ENCODE measurements at places on chromosomes 12 and 14.

GRCh38 chr14:50954811-50955372 is 10.6 kb upstream of the PYGL start:
- DNase-seq = no peak

DNA sequence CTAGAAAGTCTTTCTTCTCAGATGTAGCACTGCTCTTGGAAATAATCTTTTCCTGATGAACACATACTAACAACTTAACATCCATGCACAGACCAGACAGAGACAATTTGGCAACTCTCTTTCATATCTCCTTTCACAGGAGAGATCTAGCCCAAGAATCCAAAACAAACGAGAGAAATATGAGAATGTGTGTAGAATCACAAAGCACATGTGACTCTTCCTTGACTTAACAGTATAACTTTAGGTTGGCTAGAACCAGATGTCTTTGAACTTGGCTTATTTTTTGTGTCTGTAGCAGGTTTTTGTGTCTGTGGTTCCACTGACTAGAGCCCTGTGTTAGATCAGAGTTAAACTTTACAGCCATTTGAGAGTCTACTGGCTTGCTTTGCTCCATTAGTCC is 114.2 kb downstream of the STXBP6 start:
- no peak for DNase-seq

DNA sequence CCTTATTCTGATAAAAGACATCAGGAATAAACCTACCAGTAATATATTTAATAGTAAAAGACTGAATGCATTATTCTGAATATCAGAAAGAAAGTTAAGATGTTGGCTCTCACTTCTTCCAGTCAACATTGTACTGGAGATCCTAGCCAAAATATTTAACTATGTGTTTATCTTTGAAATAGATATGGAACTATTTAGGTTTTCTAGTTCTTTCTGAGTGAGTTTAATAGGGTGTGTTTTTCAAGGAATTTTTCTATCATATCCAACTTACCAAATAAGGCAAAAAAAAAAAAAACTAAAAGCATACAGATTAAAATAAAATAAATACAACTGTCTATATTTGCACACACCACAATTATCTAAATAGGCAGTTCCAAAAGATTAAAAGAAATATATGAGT is 478.9 kb upstream of the LMO3 start:
- no peak for DNase-seq

DNA sequence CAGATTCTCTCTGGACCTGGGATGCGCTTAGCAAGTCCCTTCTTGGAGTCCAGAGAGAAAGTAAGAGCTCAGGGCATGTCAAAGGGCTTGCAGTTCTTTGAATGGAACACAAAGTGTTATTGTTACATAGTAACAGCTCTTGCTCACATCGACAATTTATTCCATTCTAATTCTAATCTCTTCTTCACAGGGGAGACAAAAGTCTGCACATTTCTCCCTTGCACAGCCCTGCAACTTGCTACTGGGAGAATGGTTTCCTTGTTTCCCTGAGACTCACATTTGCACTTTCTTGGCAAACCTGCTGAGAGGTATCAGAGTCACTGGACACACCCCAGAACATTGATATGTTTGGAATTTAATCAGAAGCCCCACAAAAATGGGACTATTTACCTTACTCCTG is 209.9 kb upstream of the IGF1 start:
- no peak for DNase-seq

DNA sequence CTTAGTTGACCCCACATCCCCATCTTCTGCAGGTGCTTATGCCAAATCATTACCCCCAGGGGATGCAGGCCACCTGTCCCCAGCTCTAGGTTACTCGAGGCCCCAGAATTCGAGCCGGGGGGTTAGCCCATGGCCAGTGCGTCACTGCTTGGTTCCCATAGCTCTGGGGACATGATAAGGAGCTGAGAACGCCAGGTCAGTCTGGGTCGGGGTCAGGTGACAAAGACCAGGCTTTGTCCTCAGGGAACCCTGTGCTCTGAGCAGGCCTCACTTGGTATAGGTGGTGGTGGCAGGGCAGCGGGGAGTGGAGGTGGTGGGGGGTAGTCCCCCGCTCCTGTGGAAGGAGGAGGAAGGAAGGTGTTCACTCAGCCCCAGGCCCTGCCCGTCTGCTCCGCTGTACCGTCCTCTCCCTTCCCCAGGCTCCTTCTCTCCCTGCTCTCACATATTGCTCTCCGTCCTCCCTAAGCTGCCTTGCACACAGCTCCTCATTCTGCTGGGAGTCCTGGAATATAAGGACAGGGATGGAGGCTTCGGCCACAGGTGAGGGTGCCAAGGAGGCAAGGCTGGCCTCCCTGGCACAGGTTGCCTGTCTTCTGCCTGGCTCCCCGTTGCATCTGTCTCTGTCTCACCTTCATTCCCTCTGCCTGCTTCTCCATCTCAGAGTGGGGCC is 2.0 kb upstream of the MYH6 start:
- DNase-seq = no peak
